ENCODE measurements at places on chromosomes 16 and 17. TPM values are rescaled to one million over a fixed set of nuclear protein-coding genes. Genes with fewer than 3 reads are reported as not detected.

The PGAP3 gene
- 24.5 TPM for total RNA-seq

The IFT20 gene
- total RNA-seq = 33.3 TPM

- peaks cover 73% of the 10 kb centered on the region for H3K36me3 ChIP-seq
- H3K4me1 ChIP-seq = no peaks in the 10 kb centered on the region
- H3K27ac ChIP-seq = no peak overlapping the region
- H3K4me3 ChIP-seq = no peak overlapping the region
Measured at GRCh38 chr16:81661082-81661481, 118.0 kb upstream of the PLCG2 start.

- no peak for DNase-seq
- H3K27ac ChIP-seq = no peak overlapping the region
- H3K27me3 ChIP-seq = no peaks in the 10 kb centered on the region
Measured at GRCh38 chr16:72012607-72013006, 4.1 kb downstream of the DHODH start.

DNA sequence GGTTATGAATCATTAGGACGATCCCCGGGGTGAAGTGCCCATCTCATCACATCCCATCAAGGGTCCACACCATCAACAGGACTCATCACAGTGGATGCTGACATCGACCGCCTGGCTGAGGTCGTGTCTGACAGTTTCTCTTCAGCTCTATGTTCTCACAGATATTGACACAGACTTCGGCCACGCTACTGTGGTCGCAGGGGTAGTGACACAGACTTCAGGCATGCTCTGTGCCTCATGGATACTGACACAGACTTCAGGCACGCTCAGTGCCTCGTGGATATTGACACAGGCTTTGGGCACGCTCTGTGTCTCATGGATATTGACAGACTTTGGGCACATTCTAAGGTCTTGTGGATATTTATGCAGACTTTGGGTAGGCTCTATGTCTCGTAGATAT is 50.1 kb downstream of the KLHDC4 start:
- peaks cover 46% of the 10 kb centered on the region for H3K36me3 ChIP-seq
- no peaks in the 10 kb centered on the region for H3K4me1 ChIP-seq
- DNase-seq = no peak
- no peak overlapping the region for H3K4me3 ChIP-seq
- H3K27ac ChIP-seq = no peak overlapping the region

- H3K27ac ChIP-seq = peak overlapping the region; percentile 74
- no peaks in the 10 kb centered on the region for H3K27me3 ChIP-seq
- peaks cover 15% of the 10 kb centered on the region for H3K4me1 ChIP-seq
- no peak overlapping the region for H3K4me3 ChIP-seq
- H3K36me3 ChIP-seq = peaks cover 50% of the 10 kb centered on the region
Measured at GRCh38 chr17:4006165-4006589, 41.9 kb upstream of the ATP2A3 start.

- H3K4me3 ChIP-seq = no peak overlapping the region
- no peak overlapping the region for H3K27ac ChIP-seq
- no peaks in the 10 kb centered on the region for H3K36me3 ChIP-seq
- DNase-seq = no peak
- H3K4me1 ChIP-seq = no peaks in the 10 kb centered on the region
Measured at GRCh38 chr16:58634265-58634802, 4.7 kb upstream of the CNOT1 start.

- no peaks in the 10 kb centered on the region for H3K36me3 ChIP-seq
- no peaks in the 10 kb centered on the region for H3K27me3 ChIP-seq
- DNase-seq = no peak
- no peak overlapping the region for H3K27ac ChIP-seq
- no peaks in the 10 kb centered on the region for H3K4me1 ChIP-seq
- H3K4me3 ChIP-seq = no peak overlapping the region
Measured at GRCh38 chr17:34841467-34841866, 119.8 kb downstream of the CCT6B start.

DNA sequence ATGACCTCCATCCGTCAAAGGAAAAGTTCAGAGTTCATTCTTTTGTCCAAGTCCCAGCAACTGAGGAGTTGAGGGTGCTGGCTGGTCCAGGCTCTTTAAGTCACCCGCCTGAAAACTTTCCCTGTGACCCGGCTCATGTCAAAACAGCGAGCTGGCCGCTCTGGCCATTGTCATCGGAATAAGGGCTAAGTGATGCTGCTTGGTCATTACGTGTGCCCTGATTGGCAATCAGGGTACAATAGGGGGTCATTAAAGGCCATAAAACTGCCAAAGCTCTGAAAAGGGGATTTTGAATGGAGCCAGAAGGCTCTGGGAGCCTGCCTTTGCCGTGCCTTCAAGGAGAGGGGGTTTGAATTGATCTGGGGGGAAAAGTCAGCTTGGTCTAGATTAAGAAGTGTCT is 88.5 kb upstream of the IRX3 start:
- no peak overlapping the region for H3K4me3 ChIP-seq
- no peaks in the 10 kb centered on the region for H3K36me3 ChIP-seq
- peaks cover 5% of the 10 kb centered on the region for H3K27me3 ChIP-seq
- no peak for DNase-seq

DNA sequence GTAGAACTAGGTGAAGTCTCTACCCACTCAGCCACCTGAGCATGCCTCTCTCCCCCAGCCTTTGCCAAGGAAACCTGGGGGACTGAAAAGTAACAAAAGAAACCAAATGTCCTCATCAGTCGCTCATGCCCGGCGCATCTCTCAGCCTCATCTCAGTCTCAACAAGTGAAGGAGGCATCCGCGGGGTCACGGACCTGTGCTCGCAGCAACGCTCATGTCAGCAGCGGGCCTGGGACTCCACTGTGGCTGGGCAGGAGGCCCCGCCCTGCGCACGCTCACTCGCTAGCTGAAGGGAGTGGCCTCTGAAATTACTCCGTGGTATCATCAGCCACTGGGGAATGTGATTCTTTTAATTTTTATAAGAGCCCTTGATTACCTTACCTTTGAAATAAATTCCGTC is 31.3 kb downstream of the MAP1LC3B start:
- H3K27ac ChIP-seq = no peak overlapping the region
- peaks cover 57% of the 10 kb centered on the region for H3K36me3 ChIP-seq
- H3K27me3 ChIP-seq = no peaks in the 10 kb centered on the region
- H3K4me1 ChIP-seq = no peaks in the 10 kb centered on the region
- no peak overlapping the region for H3K4me3 ChIP-seq
- no peak for DNase-seq

The PLA2G10 gene
- 6.6 TPM for total RNA-seq

- no peak overlapping the region for H3K27ac ChIP-seq
- H3K27me3 ChIP-seq = no peaks in the 10 kb centered on the region
- H3K36me3 ChIP-seq = no peaks in the 10 kb centered on the region
- no peak for DNase-seq
- no peaks in the 10 kb centered on the region for H3K4me1 ChIP-seq
- no peak overlapping the region for H3K4me3 ChIP-seq
Measured at GRCh38 chr16:54722210-54722676, 208.4 kb upstream of the IRX5 start.

Data from upper lobe of right lung (tissue), 1 donor.